ENCODE measurements at places on chromosomes 12 and 14.
A peak's percentile ranks its signal among the peaks of the same experiment; 100 is the strongest.

DNA sequence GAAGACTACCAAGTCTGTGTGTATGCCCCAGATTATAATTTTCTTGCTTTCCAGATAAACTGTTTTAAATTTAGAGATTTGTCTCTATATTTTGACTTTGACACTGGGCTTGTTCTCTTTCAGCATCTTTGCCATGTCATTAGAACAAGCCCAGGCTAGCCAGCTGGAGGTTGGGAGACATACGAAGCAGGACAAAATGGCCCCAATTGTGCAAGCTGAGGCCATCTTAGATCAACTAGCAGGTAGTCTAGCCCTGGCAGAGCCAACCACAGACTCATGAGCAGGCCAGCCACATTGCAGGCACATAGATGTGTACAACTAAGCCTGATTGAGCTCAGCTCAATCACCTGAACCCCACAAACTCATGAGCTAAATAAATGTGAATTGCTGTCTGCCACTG, 321.4 kb downstream of the ATP23 start:
- no peak for DNase-seq

GRCh38 chr12:108063192-108063591, 65.9 kb upstream of the WSCD2 start:
- peak; percentile 18 for DNase-seq

- peak; percentile 43 for DNase-seq
Observed at GRCh38 chr12:51923506-51924365, 16.4 kb downstream of the ACVRL1 start.

GRCh38 chr12:110123919-110124268, 263 bp upstream of the IFT81 start:
- DNase-seq = no peak

DNA sequence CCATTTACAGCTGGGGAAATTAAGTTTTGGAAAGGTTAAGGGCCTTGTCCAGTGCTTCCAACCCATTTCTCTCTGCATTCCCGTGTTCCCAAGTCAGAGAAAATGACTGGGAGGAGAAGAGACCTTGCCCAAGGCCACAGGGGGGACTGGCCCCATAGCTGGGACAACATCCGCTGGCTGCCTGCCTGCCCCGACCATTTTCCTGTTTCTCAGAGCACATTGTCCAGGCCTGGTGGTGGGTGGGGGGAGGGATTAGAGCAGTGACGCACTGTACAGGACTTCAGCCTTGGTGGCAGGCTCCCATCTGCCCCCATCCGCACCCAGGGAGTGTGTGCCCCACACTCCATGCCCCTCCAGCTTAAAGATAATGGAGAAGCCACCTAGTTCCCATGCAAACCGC, 27.7 kb downstream of the DIO3 start:
- peak; percentile 25 for DNase-seq

DNA sequence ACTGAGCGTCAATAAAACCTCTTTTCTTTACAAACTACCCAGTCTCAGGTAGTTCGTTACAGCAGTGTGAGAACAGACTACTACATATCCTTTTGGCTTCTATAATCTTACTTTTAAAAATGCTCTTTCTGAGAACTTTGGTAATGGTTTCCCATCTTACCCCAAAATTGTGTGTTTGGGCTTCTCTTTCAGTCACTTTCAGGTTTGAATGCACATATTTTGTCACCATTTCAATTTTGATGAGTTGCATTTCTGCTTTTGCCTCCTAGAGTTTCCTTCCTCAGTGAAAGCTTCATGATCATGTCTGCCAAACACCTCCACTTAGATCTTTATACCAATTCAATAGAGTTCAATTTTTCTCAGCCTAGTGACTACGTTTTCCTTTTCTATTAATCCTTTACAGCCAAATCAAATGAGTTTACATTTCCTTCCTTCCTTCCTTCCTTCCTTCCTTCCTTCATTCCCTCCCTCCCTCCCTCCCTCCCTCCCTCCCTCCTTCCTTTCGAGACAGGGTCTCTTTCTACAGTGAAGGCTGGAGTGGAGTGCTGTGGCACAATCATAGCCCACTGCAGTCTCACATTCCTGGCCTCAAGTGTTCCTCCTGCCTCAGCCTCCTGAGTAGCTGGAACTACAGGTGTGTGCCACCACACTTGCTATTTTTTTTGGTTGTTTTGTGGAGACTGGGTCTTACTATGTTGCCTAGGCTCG, 124.9 kb downstream of the BCAT1 start:
- DNase-seq = no peak

GRCh38 chr12:51897181-51897580, 9.3 kb downstream of the ANKRD33 start:
- no peak for DNase-seq

DNA sequence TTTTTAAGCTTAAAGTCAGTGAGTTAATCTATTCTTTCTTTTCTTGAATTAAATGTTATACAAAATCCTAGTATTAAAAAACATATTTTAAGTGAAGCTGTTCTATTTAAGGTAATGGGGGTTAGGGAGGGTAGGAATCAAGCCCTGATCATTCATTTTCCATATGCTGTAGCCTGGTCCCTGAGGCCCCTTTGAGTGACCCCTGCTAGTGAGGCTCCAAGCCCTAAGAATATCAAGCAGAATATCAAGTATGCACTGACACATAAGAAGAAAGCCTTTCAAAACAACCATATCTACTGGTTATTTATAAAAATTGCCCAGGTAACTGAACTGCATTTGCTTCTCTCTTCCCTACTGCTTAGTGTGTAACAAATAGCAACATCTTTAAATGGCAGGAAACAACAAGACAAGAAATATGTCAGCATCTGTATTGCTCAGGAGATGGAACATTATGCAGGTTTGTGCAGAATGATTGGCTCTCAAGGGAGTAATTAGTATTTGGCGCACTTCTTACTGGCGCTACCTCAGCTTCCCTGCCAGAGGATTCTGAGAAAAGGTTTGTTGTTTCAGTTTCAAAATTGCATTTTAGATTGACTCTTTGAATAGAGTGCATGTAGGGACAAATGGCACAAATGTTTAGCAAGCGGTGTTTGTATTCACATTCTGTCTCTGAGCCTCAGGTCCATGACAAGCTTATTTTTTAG, 223.0 kb downstream of the DUSP6 start:
- no peak for DNase-seq

- no peak for DNase-seq
Observed at GRCh38 chr14:65320661-65321308, 91.7 kb upstream of the FUT8 start.

DNA sequence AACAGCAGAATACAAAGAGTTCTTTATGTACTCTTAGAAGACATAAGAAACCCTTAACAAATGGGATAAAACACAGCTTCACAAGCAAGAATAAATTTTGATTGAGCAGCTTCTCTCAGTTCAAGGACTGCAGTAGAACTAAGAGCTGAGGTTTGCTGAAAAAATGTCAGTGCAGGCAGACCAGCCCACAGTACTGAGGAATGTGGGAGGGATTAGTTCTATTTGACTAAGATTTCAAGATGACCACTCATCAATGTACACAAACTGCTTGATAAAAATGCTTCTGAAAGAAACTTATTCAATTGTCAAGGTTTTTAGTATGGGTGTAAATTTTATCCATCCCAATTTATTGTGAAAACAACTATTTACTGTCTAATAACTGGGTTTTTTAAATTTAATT, 138.4 kb downstream of the SEC23A start:
- peak; percentile 34 for DNase-seq

GRCh38 chr12:27580561-27581330, 56.7 kb downstream of the PPFIBP1 start:
- no peak for DNase-seq

DNA sequence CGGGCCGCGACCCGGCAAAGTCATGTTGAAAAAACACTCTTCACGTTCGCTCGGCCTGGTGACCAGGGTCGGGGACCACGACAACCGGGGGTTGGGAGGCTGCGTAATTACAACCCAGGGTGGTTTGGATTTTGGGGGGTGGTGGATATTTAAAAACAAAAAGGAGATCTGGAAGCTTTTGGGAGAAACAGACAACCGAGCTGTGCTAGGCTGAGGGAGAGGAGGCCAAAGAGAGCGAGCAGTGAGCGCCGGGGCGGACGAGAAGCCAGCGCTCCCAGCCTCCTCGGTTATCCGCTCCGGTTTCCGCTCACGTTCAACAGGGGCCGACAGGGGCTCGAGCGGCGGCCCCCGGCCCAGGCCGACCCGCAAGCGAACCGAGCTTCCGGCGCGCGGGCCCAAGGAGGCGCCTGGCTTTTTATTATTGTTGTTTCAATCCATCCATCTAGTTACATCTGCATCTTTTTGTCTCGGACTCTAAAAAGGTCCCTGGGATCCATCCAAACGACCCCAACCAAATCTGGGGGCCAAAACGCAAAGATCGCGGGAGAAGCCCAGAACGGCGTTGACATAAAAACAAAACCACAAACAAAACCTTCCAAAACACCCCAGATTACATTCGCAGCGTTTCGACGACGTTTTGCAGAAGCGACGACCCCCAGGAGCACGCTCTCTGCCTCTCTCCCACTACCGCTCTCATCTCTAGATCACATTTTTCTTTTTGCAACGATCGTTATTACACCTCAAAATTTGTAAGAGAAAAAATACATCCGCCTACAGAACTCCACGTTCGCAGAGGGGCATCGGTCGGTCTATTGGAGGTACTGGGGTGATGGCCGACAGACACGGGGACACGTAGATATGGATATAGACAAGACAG, 771 bp downstream of the OTX2 start:
- no peak for DNase-seq

GRCh38 chr12:68013181-68013580, 23.9 kb downstream of the IFNG-AS1 start:
- no peak for DNase-seq

DNA sequence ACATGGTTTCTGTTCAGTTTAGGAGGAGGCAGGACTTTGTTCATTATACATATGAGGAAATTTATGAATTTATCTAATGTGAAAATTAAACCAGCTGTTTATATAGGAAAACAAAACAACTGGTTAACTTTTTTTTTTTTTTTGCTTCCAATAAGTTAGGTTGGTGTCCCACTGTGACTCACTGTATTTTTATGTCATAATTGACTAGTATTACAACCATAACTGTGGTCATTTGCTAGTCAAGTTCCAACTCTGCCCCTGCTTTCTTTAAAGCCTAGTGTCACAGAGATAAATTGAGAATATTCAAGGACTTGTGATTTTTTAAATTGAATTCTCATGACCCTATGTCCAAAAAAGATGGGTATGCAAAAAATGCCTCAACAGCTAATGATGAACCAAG, 227.7 kb downstream of the BCAT1 start:
- peak; percentile 4 for DNase-seq

DNA sequence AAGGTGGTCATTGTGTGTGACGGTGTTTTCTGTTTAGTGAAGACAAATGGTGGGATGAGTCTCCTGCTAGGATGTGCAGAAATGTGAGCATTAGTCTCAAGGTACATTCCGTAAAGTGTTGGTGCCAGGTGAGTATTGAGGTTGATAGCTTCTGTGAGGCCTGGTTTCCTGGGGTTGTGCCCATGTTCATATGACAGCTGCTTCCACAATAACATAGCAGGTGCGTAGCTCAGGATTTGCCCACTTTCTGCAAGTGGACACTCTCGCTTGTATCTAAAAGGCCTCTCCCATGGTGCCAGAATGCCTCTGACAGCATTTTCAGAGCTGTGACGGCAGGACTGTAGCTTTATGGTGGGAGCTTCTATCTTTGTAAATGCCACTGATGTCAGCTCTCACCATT, 832.0 kb downstream of the DIO2 start:
- DNase-seq = no peak

GRCh38 chr12:121792607-121793439, 665 bp downstream of the RHOF start:
- DNase-seq = no peak

- peak; percentile 55 for DNase-seq
Observed at GRCh38 chr12:26188127-26188526, 7.2 kb upstream of the SSPN start.

DNA sequence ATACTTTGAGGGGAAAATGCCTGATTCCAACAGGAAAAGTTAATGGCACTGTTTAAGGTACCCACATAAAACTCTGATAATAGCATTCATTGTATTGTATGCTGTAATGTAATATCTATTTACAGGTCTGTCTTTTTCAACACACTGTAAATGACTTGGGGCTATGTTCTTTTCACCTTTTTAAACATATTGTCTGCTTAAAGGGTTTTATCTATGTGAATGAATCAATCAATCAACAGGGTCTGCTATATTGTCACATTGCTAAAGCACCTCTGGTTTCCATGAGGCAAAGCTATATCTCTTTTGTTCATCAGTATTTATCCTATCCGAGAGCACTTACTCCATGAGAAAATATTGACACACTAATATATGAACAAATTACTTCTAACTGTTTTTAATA, 288.0 kb downstream of the SLC6A15 start:
- no peak for DNase-seq

GRCh38 chr12:125455556-125455955, 390.3 kb downstream of the AACS start:
- DNase-seq = no peak

DNA sequence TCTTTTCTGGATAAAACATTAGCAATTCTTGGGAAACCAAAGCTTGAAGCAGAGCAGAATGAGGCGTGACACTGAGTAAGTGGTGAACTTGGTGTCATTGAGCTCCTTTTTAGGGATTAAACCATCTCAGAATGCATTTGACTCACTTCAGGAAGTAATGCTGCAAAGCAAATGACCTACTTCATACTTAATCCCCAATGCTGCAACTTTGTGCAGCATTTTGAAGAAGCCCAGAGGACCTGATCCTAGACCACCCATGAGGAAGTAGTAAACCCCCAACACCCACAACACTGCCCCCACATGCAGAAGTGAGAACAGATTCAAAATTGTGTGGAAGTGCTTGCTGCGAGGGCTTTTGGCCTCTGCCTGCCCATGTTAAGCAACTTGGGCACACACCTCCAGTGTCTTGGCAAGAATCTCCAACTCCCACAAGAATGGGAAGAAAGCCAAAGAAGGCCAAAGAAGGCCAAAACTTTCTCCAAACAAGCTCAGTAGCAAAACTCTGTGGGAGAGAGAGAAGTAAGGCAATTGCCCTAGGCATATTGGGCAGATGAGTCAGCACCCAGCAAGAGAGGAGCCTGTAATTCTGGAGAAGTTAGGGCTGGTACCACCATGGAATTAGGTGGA, 69.2 kb upstream of the ETV6 start:
- DNase-seq = peak; percentile 96

DNA sequence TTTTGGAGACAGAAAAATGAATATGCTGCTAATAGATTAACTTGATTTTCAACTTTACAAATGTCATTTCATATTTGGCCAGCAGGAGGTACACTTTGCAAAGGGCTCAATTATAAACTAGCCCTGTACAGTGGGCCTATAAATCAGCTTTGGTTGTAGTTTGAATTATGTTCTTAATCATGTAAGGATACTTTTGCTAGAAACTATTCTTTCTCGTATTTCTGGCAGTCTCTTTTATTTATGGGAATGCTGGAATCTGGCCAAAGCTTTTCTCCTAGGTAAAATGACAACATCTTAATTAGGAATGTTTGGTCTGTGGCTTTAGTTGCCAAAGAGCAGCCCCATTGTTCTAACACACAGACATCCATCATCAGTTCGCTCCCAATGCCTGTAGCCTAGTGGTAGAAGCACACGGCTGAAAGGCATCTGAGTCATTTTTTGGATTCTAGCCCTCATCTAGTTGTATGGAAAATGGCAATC, 1322.3 kb upstream of the SEL1L start:
- DNase-seq = no peak

Data from EL (cell line).